Femur (tissue), 1 donor: ENCODE measurements at places on chromosomes 6 and 20.

DNA sequence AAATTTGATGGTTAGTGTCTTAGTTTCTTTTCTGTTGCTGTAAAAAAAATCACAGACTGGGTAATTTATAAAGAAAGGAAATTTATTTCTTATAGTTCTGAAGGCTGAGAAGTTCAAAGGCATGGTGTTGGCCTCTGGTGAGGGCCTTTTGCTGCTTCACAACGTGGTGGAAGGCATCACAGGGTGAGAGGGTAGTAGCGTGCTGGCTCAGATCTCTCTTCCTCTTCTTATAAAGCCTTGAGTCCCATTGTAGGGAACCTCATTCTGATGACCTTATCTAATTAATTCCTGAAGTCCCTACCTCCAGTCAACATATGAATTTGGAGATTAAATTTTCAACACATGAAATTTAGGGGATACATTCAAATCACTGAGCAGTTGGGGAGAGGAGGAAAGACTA lies 62.0 kb downstream of the ARID1B start:
- no peak for DNase-seq

DNA sequence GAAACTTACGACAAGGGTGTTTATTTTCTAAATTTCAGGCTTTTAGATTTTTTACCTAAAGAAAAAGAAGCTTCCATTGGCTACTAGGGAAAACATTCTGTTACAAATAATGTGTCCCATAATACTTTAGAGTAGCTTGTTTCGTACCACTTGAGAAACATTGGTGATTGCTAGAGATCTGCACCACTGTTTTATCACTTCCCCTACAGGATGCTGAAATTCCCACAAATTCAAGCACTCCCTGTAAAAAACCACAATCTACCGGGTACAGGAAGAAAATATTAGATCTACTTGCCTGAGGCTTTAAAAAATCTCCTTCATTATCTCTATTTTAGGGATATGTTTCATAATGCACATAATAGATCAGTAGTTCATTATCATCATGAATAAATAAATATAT lies 29.9 kb downstream of the SEL1L2 start:
- no peak for DNase-seq

DNA sequence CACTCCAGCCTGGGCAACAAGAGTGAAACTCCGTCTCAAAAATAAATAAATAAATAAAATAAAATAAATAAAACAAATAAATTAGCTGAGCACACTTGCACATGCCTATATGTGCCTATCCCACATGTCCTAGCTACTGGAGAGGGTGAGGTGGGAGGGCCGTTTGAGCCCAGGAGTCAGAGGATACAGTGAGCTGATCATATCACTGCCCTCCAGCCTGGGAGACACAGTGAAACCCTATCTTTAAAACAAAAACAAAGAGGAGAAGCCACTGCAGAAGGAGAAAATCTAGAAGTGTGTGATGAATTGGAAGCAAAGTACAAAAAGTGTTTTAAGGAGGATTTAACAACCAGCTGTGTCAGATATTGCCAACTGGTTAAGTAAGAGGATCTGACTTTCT lies 728.4 kb downstream of the PTPRT start:
- no peak for DNase-seq

DNA sequence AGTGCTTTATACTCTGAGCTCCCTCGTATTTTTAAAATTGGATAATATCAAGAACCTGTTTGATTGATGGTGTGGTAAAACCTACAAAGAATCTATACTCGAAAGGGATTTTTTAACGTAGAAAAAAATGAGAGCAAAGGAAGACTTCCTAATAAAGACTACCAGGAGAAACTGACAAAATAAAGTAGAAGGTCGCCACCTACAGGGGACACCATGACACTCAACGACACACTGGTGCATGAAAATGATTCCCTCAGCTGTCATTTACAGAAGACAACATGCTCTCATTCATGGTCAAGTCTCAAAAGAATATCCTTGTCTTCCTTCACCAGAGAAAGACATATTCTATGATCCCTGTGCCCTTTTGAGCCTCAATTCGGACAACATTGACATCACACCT lies 10.1 kb upstream of the NHSL1 start:
- no peak for DNase-seq

GRCh38 chr20:10713161-10713560 lies 39.4 kb upstream of the JAG1 start:
- no peak for DNase-seq

DNA sequence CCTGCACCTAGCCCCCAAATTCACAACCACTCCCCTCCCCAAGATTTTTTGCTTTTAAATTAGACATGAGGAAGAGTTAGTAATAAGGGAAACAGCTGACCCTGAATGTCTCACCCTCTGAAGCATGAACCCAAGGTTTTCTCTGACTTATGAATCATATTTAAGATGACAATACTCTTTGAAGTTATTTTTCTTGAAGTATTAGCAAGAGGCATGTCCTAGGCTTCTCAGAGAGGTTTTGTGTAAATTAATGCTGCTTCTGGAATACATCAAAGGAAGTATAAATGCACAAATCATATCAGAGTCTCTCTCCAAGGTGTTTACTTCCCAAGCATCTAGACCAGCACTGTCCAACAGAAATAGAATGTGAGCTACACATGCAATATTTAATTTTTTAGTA lies 408.1 kb upstream of the MARCKS start:
- no peak for DNase-seq
